Activated CD4-positive, alpha-beta T cell treated with anti-CD3 and anti-CD28 coated beads, Interleukin-2, amount 50 U/mL, for 1 hour (primary cell): ENCODE measurements at places on chromosomes 6 and 20.

DNA sequence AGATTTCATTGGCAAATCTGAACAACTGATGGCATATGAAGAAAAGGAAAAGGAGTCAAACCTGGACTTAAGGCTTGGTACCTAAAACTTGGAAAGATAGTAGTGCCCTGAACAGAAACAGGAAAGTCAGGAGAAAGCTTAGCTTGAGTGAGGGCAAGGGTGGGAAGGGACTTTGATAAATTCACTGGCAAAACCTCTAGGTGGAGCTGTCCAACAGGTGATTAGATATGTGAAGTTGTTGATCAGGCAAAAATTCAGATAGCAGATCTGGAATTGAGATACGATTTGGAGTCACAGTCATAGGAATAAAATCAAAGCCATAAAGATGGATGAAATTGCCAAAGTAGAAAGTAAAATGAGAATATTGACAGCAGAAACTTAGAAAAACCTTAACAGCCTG lies 16.1 kb upstream of the ZNF292 start:
- DNase-seq = peak; percentile 21

GRCh38 chr6:45432977-45433376 lies 55.2 kb upstream of the SUPT3H start:
- DNase-seq = no peak

- no peak for DNase-seq
These were observed 12.0 kb upstream of the HFE start for GRCh38 chr6:26075063-26075717.

DNA sequence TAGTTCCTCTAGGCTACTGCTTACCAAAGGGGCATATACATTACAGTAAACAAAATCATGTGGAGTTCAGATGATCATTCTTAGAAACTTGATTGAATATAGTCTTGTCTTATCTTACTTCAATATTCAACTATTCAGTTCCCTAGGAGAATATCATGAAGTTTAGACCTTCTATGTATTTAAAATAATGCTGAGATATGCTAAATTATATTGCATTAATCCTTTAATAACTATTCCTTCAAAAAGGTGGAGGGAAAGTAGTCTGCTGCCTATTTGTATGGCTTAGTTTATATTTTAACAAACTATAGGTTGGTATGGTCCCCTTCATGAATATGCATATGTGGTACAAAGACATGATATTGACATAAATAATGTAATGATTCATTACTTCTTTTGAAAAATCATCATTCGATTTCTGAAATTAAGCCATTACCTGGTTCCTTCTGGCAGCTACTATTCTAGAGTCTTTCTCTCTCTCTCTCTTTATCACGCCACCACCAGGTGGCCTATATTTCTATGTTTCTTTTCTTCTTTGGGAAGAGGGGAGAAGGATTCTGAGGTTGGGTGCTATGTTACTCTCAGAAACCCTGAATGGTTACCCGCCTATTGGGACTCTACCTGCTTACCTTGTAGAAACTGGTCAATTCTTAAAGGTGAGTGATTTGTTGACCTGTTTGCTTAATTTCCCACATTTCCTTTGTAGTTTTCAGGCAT lies 855.8 kb downstream of the HACE1 start:
- DNase-seq = no peak

GRCh38 chr6:3624250-3625136 lies 127.0 kb downstream of the PXDC1 start:
- no peak for DNase-seq

DNA sequence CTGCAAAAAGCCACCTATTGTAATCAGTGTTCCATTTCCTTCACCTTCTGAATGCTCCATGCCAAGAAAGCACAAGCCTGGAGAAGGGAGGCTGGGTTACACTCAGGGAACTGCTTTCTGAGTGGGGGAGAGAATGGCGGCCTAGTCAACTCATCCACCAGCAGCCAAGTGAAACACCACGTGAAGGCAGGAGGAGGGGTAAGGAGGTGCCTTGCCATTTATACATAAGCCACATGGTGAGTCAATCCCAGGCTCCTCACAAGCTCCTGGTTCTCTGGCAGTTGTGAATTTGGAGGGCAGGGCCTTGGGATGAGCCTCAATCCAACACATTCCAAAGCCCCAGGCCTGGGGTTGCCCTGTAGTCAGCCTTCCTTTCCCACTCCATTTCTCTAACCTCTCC lies 149.4 kb downstream of the CD24 start:
- no peak for DNase-seq

DNA sequence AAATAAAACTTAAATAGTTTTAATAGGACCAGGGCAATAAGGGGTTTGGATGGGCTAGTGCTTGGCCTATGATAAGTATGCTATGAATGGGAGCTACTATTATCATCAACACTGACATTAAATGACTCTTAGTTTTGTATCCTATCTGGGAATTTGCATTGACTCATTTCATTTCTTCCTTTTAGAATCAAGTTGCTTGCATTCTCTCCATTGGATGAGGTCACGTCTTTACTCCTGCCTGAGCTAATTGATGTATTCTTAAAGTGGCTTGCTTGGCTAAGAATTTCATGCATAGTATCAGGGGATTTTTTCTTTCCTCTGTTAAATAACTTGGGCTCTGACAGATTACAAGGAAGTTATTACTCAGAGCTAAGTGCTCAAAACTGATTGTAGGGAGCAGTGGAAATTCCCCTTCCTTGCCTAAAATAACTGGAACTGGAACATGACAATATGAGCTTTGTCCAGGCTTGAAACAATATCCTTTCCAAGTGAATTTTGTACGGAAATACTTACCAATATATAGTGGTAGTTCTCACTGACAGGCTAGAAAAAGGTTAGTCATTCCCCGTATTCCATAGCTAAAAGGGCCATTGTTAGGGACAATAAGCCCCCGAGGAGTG lies 169.9 kb downstream of the BCAS1 start:
- DNase-seq = no peak

DNA sequence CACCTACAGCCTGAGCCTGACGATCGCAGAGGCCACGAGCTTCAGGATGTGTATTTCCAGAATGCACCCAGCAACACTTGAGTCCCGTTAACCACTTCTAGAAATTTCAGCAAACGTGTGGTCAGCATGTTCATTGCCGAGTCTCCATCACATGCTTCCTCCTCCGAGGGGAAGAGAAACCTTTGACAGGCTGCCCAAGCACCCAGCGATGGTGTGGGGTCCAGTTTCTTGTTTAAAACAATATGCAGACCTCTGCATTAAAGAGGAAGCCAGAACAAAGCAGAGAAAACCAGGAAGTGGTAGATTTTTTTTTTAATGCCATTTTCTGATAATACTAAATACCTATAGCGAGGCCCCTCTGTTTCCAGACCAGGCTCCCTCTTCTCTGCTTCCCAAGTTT lies 71.9 kb downstream of the GNAS-AS1 start:
- DNase-seq = no peak

GRCh38 chr20:47336129-47336754 lies 20.3 kb downstream of the ZMYND8 start:
- DNase-seq = no peak

DNA sequence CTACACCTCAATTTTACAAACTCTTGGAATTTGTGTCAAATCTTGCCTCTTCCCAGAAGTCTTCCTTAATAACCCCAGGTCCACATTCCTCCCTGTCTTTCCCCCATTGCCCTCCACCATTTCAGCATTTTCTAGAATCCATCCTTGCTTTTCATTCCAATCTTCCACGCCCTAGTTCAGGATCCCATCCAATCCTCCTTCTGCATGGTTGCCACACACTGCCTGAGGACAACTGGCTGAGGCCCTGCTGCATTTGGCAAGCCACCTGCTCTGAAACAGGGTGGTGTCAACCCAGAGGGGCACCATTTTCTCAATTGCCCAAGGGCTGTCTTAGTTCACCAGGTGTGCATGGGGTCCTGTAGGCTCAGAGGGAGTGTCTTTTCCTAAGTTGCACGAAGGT lies 37.9 kb upstream of the RFPL4B start:
- no peak for DNase-seq

DNA sequence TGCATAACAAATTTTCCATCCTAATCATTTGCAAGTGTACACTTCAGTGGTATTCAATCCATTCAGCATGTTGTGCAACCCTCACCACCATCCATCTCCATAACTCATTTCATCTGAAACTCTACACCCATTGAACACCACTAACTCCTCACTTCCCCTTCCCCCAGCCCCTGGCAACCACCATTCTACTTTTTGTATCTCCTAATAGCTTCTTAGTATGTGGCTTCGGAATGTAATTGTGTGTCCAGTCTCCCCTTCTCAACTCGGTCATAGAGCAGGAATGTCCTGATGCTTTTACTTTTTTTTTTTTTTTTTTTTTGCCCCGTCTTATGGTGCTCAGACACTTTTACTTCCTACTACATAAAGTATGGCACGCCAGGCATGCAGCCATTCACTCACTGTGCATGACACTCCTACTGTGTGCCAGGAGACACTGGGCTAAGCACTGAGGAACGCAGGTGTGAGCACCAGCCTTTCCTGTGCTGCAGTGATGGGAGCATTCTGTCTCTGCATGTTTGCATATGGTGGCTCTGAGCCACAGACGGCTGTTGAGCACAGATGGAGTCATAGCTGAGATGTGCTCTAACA lies 15.3 kb downstream of the HCK start:
- DNase-seq = no peak

DNA sequence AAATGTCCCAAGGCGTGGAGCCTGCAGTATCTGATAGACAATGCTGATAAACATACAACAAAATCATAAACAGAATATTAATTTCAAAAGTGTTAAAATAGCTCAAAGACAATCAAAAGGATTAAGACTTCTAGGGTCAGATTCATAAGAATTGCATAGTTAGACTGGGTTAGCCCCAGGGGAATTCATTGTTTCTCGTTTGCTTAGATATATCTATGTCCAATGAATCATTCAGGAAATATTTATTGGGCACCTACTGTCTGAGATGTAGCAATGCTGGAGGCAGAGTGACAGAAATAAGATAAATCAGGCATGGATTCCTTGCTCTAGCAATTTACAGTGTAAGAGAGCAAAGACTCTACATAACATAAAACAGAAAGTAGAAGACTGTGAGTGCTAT lies 124.4 kb upstream of the PRL start:
- no peak for DNase-seq

GRCh38 chr6:38193051-38193450 lies 373.5 kb downstream of the ZFAND3 start:
- DNase-seq = no peak

- no peak for DNase-seq
These were observed 94.5 kb downstream of the PKHD1 start for GRCh38 chr6:51992876-51993275.

- no peak for DNase-seq
These were observed 177.6 kb upstream of the LRFN2 start for GRCh38 chr6:40764726-40765125.

GRCh38 chr6:46062991-46063390 lies 47.3 kb upstream of the CLIC5 start:
- no peak for DNase-seq

DNA sequence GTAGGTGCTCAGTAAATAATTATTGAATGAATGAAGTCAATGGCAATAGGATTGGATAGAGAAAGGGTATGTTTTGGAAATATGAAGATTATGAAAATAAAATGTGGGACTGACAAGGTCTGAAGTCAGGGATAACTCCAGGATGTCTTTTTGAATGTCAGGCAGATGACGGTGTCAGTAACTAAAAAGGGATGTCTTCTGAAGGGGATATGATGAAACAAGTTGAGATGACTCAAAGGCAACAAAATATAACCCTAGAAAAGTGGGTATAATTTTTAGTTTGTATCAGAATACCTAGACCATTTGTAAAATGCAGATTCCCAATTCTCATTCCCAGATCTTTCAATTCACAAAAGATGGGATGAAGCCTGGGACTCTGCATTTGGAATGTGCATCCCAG lies 257.3 kb upstream of the SGK1 start:
- DNase-seq = no peak
